ENCODE measurements at places on chromosomes 2 and 18.

DNA sequence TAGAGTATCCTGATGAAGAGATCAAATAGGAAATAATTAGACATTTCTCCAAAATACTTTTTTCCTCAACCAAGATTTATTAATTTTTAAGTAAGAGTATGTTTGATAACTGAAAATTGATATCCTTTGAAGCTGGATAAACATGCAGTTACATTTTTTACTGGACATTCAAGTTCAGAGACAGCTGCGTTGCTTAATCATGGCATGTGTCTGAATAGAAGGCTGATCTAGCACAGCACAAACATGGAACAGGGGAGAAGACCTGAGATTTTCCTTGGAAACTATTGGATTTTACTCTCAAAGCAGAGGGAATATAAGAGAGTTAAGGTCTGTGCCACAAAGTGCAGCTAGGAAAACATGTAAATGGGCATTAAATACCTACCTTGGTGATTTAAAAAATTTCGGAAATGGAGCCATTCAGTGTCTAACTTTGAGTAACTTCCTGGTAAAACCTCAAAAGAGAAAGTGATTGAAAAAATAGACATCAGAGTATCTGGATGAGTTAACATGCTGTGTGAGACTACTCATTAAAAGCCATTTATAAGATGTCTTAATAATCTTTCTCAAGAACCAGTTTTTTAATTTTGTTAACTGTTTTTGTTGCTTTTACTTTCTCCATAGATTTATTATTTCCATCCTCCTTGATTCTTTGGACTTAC, 31.8 kb downstream of the CRIM1 start:
- no peak for DNase-seq

DNA sequence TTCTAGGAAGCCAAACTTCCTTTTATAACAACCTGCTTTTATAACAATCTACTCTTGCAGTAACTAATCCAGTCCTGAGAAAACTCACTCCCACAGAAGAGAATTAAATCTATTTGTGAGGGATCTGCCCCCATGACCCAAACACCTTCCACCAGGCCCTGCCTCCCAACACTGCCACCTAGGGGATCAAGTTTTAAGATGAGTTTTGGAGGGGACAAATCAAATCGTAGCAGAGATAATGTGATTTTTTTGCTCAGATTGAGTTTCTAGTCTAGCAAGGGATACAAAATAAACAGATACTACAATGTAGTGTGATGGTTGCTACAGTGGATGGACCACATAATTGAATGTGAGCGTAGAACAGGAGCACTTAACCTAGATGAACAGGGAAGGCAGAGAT, 52.2 kb downstream of the NCOA1 start:
- DNase-seq = no peak

DNA sequence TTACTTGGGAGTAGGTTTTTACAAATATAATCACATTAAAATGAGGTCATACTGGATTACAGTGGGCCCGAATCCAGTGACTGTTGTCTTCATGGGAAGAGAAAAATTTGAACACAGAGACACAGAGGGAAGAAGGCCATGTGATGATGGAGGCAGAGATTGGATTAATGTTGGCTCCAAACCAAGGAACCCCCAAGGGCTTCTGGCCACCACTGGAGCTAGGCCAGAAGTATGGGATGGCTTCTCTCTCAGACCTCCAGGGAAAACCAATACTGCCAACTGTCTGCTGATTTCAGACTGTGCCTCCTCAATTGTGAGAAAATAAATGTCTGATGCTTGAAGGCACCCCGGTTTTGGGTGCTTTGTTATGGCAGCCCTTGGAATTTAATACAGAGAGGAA, 76.0 kb downstream of the ALPK2 start:
- DNase-seq = no peak

DNA sequence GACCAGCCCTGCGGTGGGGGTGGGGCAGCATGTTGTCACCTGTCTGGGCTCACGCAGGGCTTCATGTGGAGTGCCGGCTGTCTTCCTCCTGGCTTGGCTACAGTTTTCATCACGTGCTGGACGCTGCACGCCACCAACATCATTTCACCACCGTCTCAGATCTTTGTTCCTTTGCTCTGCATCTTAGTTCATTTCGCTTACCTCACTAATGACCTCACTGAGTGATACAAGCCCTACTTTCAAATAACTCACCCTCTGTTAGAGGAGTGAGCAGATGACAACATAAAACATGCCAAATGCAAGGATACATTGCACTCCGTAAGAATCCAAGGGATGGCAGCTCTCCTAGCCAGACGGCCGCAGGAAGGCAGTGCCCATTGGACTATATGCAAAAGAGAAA, 527.5 kb downstream of the GALR1 start:
- no peak for DNase-seq
